ENCODE measurements at places on chromosomes 3 and 15. TPM values are rescaled to one million over a fixed set of nuclear protein-coding genes. Genes with fewer than 3 reads are reported as not detected.

The MYLK gene
- 12.4 TPM for total RNA-seq

DNA sequence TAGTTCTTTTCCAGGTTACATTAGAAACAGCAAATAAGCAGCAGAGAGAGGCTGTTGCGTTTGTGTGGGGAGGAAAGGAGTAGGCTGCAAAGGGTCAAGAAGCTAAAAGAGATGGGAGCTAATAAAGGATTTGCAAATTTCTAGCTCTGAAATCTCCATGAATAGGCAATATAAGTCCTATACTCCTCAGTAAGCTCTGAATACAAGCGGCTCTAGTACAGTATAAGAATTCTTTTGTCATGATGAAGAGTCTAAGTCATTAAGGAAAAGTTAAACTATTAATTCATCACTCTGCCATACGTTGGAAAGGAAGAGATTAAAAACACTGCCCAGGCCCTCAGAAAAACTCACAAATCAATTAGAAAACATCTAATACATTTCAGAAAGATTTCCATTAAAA is 59.3 kb downstream of the CEP152 start:
- no peaks in the 10 kb centered on the region for H3K4me1 ChIP-seq
- no peaks in the 10 kb centered on the region for H3K36me3 ChIP-seq
- no peak overlapping the region for H3K4me3 ChIP-seq

DNA sequence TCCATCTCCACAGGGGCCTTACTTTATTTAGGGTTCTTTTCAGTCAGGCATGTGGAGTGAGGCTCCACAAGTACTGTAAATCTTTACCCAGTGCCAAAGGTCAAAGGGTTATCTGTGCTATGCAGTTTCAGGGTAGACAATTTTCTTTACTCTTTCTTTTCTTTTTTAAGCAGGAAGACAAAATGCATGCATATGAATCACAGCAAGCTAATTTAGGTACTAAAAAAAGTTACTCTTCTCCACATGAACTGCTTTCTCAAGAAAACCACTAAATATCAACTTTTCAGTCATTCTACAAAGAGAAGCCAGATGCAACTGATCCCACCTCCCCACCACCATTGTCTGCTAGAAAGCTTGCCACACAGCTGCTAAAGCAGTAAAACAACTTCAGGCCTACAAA is 73.3 kb upstream of the PYGO1 start:
- no peaks in the 10 kb centered on the region for H3K4me1 ChIP-seq
- no peaks in the 10 kb centered on the region for H3K36me3 ChIP-seq
- no peak overlapping the region for H3K4me3 ChIP-seq
- no peaks in the 10 kb centered on the region for H3K27me3 ChIP-seq
- no peak for DNase-seq

GRCh38 chr15:63067306-63067705 is 24.8 kb downstream of the TPM1 start:
- H3K27me3 ChIP-seq = no peaks in the 10 kb centered on the region
- H3K27ac ChIP-seq = peak overlapping the region; percentile 46
- H3K4me3 ChIP-seq = no peak overlapping the region

GRCh38 chr3:149452036-149452435 is 22.5 kb upstream of the TM4SF4 start:
- H3K27me3 ChIP-seq = no peaks in the 10 kb centered on the region
- no peak for DNase-seq
- H3K4me1 ChIP-seq = peaks cover 19% of the 10 kb centered on the region
- no peak overlapping the region for H3K27ac ChIP-seq
- no peaks in the 10 kb centered on the region for H3K36me3 ChIP-seq

DNA sequence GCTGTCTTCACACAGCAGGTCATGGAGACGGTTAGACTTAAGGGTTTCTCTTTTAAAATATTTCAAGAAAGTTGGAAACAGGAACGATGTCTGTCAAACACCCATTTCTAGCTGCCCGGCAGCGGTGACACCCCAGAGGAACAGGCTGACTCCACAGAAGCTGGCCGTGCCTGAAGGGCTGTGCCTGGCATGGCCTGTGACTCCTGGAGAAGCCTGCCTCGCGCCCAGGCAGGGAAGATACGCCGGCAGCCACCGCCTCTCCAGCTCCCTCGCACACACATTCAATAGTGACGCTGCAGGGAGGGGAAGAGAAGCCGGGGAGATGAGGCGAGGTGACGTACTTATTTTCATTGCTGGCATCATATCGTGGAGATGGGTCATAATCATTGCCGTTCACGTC is 59.9 kb downstream of the PCSK6 start:
- no peak overlapping the region for H3K4me3 ChIP-seq
- H3K36me3 ChIP-seq = no peaks in the 10 kb centered on the region
- H3K27ac ChIP-seq = no peak overlapping the region
- H3K27me3 ChIP-seq = no peaks in the 10 kb centered on the region
- DNase-seq = no peak

The CCDC54 gene
- total RNA-seq = not detected

The MANF gene
- 71.8 TPM for total RNA-seq
